Osteocyte (in vitro differentiated cells): ENCODE measurements at places on chromosomes 4 and X.

DNA sequence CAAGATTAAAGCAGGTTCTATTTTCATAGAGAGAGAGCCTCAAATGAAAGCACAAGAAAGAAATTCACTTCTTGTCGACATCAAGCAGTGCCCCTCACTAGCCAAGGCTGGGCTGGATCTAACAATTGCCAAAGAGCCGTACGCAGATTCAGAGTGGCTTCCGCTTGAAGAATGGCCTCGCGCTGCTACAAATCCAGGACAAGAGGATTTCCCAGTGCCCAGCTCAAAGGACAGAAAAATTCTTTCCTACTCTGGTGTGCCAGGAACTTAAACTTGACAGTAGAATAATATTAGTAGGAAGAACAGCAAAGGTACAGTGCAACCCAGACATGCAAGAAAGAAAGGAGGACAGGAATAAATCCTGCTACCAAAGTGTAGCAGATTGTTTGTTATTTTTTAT is 56.5 kb upstream of the PPARGC1A start:
- no peak for DNase-seq

- no peak for DNase-seq
Observed at GRCh38 chr4:137299281-137299680, 233.0 kb downstream of the PCDH18 start.

DNA sequence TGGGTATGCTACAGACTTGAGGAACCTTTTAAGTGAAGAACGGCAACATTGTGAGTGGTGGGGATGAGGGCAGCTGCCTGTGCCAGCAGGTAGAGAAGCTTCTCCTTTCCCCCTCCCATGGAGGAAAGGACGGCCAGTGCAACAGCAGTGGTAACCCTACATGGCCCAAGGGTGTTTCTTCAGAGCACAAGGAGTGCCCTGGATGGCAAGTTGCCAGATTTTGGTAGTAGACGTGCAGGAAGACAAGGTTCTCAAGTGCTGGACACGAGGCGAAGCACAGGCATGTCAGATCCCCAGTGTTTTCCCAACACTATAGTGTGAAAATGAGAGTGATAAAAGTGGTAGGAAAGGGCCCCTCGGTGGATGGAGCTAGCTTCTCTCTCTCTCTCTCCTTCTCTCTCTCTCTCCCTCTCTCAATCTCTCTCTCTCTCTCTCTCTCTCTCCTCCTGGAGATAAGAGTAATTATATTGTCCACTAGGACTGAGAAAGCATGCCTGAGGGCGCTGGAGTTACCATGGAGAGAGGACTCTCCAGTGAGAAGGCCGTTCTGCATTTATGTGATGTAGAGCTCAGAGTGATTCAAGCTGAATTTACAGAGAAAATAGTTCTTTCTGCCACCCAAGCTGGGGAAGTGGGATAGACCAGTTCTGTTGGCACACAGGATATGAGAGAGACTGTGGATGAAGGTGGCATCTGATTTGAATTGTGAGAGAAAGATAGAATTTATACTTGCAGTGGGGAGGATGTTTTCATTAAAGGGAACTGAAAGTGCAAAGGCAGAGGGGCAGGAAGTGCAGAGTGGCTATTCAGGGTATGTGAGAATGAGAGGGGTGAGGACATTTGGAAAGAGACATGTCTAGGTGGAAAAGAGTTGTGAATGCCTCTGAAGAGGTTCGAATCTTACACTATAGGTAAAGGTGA is 25.7 kb upstream of the TRPC3 start:
- no peak for DNase-seq

DNA sequence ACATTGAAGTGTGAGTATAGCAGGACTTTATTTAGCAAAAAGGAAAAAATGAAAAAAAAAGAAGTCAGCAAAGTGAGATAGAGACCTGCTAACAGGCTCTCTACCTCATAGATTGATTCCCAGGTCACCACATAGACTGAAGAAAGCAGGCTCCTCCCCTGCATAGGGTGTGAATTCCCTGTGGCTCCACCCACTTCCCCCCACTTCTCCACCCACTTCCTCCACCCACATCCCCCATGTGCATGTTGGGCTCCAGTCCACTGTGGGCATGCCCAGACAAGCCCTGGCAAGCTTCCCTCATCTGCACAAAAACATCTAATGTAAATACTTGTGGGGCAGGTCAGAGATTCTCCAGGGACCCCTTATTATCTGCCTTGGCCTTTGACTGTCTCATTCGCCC is 97.8 kb downstream of the TMEM47 start:
- DNase-seq = no peak

DNA sequence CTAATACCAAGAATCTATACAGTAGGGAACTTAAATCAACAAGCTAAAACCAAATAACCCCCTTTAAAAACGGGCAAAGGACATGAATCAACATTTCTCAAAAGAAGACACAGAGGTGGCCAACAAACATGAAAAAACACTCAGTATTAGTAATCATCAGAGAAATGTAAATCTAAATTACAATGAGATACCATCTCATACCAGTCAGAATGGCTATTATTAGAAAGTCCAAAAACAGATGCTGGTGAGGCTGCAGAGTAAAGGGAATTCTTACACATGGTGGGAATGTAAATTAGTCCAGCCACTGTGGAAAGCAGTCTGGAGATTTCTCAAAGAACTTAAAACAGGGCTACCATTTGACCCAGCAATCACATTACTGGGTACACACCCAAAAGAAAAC is 167.8 kb downstream of the PACRGL start:
- no peak for DNase-seq

- DNase-seq = no peak
Observed at GRCh38 chrX:108537005-108537404, 97.4 kb downstream of the COL4A5 start.

DNA sequence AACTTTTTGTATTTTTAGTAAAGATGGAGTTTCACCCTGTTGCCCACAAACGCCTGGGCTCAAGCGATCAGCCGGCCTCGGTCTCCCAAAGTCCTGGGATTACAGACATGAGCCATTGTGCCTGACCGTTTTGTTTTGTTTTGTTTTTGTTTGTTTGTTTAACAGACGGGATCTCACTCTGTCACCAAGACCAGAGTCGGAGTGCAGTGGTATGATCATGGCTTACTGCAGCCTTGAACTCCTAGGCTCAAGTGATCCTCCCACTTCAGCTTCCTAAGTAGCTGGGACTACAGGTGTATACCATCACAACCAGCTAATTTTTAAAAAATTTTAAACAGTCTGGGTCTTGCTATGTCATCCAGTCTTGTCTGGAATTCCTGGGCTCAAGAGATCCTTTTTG is 53.5 kb downstream of the FNIP2 start:
- DNase-seq = no peak

- DNase-seq = no peak
Observed at GRCh38 chr4:152408514-152409327, 127.2 kb downstream of the FBXW7 start.

GRCh38 chrX:112803060-112803459 is 37.6 kb downstream of the AMOT start:
- no peak for DNase-seq

DNA sequence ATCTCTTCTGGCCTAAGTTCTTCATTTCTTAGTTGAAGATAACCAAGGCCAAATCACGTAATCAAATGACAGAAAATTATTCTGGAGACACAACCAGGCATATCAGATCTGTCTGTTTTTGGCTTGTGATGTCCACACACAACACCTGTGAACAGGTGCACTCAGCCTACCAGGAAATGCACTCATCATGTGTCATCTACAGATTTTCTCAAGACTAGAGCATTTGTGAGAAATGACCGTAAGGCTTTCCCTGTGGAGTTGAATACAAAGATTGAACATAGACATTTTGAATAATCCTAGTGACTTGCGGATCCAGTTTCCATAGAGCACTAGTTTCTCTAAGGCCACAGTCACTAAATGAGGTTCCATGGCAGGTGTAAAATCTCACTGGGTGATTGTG is 26.7 kb upstream of the CXCL8 start:
- no peak for DNase-seq

- DNase-seq = no peak
Observed at GRCh38 chrX:37364666-37365065, 15.5 kb downstream of the PRRG1 start.

DNA sequence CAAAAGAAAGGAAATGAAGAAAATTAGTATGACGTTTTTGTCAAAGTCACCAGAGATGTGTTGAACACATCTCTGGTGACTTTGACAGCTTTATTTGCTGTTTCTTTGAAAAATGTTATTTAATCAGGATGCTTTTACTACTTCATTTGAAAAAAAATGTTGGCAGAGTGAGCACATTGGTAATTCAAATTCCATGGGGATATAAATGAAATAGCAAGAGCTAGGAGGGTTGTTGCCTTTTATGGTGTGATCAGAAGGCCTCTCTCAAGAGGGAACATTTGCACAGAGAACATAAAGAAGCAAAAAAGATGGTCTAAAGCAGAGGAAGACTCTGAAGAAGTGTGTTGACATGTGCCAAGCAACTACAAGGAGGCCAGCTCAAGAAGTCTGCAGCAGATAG is 46.6 kb upstream of the CXCL8 start:
- DNase-seq = no peak

- DNase-seq = no peak
Observed at GRCh38 chr4:72564184-72564583, 4.8 kb downstream of the ADAMTS3 start.

DNA sequence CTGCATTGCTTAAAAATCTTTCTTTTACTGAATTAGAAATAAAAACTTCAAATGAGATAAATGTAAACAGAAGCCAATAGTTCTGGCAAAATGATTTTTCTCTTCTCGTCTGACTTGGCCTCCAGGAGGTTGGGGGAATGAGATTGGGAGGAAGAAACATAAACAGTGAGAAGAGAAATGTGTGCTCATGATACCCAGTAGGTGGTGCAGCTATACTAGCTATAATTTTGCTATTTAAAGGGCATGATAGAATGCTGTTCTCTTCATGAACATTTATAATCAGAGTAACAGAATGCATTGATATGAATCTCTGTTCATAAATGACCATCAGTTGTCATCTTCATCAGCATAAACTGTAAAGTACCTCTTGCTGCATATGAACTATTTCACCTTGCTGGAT is 85.5 kb downstream of the TACR3 start:
- DNase-seq = no peak
